ENCODE measurements at places on chromosomes 7 and 10.

DNA sequence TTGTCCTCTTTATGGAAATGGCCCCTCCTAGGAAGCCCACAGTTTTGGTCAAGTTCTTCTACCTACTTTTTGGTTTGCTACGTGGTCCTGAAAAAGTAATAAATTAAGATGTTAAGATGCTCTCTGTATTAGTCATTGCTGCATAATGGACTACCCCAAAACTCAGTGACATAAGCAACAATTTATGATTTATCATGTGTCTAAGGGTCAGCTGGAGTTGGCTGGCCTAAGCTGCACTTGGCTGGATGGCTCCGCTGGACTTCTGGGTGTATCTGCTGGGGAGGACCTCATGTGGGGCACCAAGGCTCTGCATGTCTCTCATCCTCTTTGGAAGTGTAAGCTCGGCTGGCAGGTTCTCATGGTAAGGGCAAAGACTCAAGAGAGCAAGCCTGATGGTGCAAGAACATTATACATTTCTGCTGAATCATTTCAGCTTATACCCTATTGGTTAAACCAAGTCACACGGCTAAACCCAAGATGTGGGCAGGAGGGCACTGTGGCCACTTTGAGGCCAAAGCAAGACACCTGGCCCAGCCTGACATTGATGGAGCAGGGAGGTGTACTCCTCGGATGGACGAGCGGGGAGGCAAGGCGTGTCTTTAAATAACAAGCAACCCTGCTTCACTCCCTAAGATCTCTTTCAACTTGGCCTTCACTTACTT lies 47.7 kb downstream of the TBXAS1 start:
- no peak for DNase-seq

- DNase-seq: no peak
Observed at GRCh38 chr10:27252267-27253000, 11.8 kb upstream of the ACBD5 start.

DNA sequence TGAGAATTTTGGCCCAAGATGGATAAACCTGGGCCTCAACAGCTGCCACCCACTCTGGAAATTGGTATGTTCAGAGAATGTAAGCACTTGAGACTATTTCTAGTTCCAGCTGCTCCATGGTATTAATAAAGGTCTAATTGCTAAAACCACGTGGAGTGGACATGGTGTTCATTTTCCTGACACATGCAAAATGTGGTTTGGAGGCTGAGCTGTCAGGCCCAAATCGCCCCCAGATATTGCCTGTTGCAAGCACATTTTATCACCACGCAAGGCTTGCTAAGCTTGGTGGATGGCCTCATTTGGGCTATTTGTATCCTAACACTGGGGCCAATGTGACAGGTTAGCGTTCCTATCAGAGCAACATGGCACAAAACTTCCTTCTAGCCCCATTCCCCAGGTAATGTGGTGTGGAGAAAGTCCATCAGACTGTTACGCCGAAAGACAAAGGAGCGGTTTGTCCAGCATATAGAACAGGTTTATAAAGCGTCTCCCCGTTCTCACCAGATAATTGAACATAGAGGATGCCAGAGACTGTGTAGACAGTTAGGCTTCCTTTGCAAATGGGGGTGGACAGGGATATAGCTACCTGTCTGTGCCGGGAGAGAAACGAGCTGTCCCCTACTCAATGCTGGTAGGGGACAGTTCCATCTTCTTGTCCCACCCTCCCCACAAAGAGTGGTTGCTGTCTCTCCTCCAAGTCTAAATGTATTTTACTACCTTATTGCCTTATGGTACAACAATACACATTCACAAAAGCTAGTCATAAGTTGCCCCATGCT lies 78.0 kb upstream of the ANKRD1 start:
- DNase-seq: no peak

- DNase-seq: no peak
Observed at GRCh38 chr7:68958571-68958970, 639.7 kb upstream of the AUTS2 start.

DNA sequence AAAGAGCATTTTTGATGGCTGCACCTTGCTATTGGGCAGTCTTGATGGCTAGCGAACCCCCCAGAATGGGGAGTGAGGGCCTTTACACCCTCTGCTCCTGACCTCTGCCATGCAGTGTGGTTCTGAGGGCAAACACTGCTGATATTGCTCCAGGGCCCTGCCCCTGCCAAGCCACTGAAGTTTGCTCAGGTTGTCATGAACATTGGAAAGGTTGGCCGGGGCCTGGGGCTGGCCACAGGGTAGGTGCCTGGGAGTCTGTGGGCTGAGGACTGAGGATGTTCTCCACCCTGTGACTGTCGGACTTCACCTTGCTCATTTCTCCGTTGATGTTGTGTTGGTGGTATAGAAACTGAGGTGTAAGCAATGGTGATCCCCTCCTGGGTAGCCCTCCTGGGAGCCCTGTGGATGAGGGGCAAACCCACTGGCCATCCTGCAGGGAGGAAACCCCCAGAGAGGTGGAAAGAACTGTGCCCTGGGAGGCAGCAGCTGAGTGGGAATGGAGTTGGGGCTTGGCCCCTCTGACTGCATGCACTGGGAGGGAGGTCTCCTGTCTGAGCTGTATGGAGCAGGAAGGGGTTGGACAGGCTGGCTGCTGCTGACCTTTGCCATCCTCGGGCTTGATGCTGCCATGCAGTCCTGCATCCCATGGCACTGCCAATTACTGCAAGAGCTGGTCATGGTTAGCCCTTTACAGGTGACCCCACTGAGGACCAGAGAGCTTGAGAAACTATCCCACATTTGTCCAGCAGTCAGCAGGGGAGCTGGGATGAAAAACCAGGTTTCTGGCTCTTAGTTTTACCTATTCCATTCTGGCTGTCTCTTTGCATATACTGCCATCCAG lies 77.1 kb downstream of the SH2D4B start:
- no peak for DNase-seq

- DNase-seq: no peak
Observed at GRCh38 chr10:104966563-104967297, 325.6 kb downstream of the SORCS3 start.

DNA sequence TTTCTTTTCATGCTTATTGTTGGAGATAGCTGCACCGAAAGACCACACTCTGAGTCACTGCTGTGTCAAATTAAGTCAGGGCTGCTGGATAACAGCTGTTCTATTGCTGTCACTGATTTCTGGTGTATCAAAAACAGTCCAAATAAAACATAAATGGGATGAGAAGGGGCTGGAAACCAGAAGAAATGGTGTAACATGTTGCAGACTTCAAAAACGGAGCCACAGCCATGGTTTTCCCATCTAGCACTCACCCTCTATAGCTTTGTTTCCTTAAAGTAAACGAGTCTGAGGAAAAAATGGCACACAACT lies 103.3 kb upstream of the DIP2C start:
- DNase-seq: no peak

GRCh38 chr7:35768346-35768745 lies 32.5 kb upstream of the SEPTIN7 start:
- DNase-seq: no peak

DNA sequence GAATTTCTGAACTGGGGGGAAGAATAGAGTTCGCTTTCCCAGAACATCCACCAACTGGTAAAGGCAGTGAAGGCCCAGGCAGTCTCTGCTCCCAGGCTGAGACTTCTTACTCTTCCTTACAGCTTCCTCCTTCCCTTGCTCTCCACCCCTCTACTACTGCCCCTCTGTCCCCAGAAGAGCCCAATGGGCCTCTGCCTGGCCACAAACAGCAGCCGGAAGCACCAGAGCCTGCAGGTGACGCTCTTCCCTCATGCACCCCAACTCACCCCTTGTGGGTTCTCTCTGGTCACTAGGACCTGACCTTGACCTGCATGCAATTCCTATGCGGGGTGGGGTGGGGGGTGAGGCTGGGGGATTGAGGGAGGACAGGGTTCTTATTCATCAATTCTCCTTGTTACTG lies 16.5 kb downstream of the FAM131B start:
- no peak for DNase-seq

DNA sequence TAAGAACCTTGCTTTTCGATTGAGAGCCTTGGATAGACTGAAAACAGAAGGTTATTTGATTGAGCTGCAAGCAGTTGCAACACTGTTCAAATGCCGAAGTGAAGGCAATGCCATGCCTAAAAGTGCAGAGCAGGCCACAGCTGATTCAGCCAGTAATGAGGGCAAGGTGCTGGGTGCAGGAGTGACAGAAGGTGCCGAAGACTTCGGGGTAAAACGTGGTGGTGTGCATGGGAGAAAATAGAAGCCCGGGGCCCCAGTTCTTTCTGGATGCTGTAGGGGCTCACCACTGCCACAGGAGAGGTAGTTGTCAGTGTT lies 43.6 kb upstream of the GATAD1 start:
- DNase-seq: no peak

GRCh38 chr10:73054286-73054685 lies 42.4 kb downstream of the P4HA1 start:
- DNase-seq: no peak

- no peak for DNase-seq
Observed at GRCh38 chr10:119803264-119803663, 69.4 kb downstream of the MCMBP start.

DNA sequence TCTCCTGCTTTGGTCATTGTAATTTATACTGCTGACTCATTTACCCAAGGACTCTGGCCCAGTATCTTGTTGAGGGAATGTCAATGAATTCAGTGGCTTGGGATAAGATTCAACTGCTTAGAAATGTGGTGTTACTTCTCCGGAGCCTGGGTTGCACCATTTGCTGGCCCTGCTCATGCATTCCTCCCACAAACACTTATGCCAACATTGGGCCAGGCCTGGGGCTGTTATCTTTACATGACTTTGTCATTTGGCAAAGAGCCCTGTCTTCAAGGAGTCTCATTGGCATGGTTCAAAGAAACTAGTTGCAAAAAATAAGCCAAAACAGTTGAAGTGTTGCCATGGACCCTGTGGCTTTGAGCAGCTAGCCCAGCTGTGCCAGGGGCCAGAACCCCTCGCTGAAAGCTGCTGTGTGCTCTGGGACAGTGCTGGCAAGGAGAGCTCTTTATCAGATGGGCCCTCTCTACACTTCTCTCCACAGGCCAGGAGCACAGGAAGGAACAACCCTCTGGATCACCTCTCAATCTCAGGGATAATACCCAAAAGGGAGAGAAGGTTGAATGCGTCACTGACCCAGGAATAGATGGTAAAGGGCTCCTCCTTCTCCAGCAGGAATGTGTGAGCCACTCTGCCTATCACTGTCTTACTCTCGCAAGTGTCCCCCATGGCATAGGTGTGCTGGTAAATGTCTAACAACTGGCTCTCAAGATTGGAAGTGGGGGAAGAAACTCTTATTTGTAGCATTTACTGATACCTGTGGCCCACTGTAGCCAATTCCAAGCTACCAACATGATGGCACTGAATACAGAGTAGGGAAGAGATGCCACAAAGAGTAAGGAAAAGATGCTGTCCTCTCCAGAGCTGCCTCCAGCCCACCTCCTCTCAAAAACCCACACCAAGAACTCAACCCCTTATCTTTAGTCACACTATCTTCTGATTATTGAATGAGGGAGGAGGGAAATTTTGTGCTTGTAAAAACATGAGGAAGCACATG lies 23.5 kb upstream of the PDE1C start:
- no peak for DNase-seq

DNA sequence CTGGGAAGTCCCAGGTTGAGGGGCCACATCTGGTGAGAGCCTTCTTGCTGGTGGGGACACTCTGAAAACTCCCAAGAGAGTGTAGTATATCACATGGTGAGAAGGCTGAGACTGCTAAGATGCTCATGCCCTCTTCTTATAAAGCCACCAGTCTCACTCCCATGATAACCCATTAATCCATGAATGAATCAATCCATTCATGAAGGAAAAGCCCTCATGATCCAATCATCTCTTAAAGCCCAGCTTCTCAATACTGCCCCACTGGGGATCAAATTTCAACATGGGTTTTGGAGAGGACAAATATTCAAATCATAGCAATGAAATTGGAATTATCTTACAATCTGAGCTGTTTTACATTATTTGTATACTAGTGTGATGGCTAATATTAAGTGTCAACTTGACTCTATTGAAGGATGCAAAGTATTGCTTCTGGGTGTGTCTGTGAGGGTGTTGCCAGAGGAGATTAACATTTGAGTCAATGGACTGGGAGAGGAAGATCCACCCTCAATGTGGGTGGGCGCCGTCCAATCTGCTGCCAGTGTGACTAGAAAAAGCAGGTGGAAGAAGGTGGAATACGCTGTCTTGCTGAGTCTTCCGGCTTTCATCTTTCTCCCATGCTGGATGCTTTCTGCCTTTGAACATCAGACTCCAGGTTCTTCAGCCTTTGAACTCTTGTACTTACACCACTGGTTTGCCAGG lies 14.3 kb upstream of the UBE2D1 start:
- no peak for DNase-seq

DNA sequence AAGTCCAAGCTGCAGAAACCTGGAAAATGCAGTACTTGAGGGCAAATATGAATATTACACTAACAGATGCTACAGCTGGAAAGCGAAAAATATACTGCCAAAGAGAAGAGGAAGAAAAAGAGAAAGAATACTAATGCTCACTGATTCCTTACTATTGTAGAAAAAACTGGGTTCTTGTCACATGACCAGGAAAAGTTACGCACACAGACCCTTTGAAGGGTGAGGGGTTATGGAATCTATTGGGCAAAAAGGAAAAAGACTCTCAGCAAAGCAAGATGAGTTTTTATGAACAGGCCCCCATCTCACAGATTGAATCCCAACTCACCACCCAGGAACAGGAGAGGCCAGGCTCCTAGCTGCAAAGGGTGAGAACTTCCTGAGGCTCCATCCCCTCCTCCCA lies 228.1 kb upstream of the KLF14 start:
- no peak for DNase-seq

- DNase-seq: no peak
Observed at GRCh38 chr7:151115121-151115835, 29.0 kb downstream of the AGAP3 start.

DNA sequence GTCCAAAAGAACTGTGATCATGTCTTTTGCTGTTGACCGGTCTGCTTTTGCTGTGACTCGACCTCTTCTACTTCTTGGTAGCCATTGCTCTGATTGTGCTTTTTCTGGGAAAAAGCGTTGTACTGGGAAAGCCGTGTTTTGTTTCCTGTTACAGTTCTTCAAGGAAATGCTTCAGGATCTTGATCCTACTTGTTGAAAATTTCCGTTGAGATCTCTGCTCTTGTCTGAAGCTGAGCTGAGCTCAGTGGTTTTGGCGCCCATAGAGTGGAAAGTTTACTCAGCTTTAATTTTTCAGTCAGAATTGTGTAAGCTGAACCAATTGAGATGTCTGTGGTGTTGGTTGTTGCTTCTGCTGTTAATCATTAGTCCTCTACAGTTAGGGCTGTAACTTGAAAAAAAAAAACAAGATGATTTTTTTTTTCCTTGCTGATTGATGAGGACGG lies 302.2 kb downstream of the CCDC3 start:
- no peak for DNase-seq

DNA sequence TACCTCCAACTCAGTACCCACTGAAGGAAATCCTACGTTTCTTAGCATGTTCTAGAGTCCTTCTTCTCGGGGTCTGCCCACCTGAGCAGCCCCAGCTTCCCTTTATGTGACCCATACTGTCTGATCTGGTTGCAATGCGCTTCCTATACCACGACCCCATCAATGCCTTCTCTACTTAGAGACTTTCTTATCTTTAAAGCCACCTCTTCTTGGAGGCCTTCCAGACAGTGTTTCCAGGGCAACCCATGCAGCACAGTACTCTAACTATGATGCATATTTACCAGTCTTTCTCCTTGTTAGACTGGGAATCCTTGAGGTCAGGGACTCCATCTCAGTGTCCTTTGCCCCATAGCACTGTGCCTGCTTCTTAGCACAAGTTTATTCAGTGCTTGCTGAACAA lies 54.5 kb upstream of the SLF2 start:
- DNase-seq: no peak
